Daoy (cell line): ENCODE measurements at places on chromosomes 16 and 17. TPM values are rescaled to one million over a fixed set of nuclear protein-coding genes. Genes with fewer than 3 reads are reported as not detected.

- peak; percentile 40 for DNase-seq
Measured at GRCh38 chr17:7982666-7983065, 19.7 kb upstream of the GUCY2D start.

The ENPP7 gene
- total RNA-seq, result not detected in 2 replicates

DNA sequence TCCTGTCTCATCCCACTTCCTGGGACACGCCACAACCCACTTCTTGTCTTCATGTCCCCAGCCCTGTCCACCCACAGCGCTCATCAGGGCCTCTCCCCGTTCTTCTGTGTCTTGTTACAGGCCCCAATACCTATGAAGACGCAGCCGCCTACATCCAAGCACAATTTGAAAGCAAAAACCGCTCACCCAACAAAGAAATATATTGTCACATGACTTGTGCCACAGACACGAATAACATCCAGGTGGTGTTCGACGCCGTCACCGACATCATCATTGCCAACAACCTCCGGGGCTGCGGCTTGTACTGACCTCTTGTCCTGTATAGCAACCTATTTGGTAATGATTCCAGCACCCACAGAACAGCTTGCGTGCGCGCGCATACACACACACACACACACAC lies 70.6 kb downstream of the AMFR start:
- no peak for DNase-seq

DNA sequence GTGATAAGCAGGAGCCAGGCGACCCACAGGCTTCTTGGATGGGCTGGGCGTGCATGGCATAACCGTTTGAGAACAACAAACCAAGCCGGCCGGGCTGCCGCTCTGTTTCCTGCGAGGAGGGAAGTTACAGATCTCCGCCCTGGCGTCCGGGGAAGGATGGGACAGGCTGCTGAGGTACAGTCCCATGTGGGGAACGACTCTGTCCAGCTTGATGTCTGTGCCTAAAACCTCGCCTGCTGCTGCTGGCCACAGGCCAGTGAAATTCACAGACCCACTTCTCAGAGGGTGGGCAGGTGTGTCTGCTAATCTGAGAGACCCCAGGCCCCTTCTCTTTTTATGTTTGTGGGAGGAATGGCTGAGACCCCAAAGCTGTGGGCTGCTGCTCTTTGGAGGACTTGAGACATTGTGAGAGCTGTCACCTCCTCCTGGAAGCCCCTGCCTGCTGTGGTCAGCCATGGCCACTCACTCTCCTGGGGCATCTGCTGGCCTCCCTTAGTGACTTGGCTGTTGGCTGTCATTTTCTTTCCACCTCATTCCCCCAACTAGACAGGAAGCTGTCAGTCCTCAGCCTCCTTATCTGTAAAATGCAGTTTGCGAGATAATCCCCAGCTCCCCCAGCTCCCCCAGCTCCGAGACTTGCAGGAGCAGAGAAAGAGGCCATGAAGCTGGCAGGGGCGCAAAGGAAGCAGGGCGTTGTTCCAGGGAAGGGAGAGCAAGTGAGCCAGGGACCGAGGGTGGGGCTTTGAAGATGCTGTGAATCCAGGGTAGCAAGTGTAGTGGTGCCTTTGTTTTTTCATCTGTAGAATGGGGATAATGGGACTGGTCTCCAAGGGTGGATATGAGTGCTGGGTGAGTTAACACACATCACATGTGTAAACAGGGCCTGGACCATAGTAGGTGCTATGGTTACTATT lies 51.0 kb downstream of the CMIP start:
- no peak for DNase-seq

- DNase-seq, result no peak
Measured at GRCh38 chr17:68835071-68835470, 120.1 kb downstream of the ABCA8 start.

The CLTC gene
- 226 and 228 TPM in 2 replicates for total RNA-seq

The ELP5 gene
- total RNA-seq, result 34.9 and 50.3 TPM in 2 replicates

GRCh38 chr17:72386619-72387237 lies 265.9 kb downstream of the SOX9 start:
- peak; percentile 39 for DNase-seq

DNA sequence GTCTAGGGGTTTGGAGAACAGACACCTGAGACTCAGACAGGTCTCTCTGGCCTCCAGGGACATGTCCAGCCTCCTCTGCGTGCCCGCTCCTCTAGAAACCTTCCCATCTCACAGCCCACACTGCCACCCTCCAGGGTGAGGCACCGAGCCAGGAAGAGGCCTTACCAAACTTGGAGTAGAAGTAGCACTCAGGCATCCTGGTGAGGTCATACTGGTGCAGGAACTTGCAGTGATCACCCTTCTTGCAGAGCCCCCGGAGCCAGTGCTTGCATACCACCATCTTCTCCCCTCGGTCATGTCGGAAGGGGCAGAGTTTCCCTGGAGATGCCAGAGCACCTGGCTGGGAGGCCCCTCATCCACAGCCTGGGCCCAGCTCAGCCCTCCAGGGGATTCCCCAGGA lies 4.2 kb downstream of the CPSF4L start:
- DNase-seq, result peak; percentile 35

GRCh38 chr17:66301864-66302741 lies at the start of gene PRKCA:
TSS of gene PRKCA (plus strand) at chr17:66302613.
- DNase-seq, result peak; percentile 88

- DNase-seq, result no peak
Measured at GRCh38 chr16:85061566-85061965, 34.0 kb downstream of the KIAA0513 start.

The SLC35G6 gene
- total RNA-seq, result 0.06 TPM in 1 of 2 replicates, not detected in the other

DNA sequence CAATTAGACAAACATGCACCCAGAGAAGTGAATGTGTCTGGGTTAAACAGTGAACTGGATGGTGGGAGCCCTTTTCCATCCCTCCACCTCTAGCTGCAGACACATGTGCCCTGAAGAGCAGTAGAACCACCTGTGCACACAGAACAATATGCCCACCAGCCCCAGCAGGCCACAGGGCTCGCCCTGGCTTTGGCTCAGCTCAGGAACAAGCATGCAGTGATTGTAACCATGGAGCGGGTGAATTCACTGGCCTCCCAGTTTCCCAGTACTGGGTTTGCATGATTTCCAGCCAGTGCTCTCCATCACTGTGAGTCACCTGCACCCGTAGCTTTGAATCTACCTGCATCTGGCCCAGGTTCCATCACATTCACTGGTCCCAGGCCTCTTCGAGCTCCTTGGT lies 5.2 kb downstream of the GPR179 start:
- DNase-seq, result no peak

DNA sequence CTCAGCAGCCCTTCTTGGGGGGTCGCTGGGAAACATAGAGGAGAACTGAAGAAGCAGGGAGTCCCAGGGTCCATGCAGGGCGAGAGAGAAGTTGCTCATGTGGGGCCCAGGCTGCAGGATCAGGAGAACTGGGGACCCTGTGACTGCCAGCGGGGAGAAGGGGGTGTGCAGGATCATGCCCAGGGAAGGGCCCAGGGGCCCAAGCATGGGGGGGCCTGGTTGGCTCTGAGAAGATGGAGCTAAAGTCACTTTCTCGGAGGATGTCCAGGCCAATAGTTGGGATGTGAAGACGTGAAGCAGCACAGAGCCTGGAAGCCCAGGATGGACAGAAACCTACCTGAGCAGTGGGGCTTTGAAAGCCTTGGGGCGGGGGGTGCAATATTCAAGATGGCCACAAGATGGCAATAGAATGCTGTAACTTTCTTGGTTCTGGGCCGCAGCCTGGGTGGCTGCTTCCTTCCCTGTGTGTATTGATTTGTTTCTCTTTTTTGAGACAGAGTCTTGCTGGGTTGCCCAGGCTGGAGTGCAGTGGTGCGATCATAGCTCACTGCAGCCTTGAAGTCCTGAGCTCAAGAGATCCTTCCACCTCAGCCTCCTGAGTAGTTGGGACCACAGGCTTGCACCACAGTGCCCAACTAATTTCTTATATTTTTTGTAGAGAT lies 3.4 kb downstream of the STH start:
- peak; percentile 61 for DNase-seq

The RND2 gene
- 0.11 TPM in 1 of 2 replicates, not detected in the other for total RNA-seq

DNA sequence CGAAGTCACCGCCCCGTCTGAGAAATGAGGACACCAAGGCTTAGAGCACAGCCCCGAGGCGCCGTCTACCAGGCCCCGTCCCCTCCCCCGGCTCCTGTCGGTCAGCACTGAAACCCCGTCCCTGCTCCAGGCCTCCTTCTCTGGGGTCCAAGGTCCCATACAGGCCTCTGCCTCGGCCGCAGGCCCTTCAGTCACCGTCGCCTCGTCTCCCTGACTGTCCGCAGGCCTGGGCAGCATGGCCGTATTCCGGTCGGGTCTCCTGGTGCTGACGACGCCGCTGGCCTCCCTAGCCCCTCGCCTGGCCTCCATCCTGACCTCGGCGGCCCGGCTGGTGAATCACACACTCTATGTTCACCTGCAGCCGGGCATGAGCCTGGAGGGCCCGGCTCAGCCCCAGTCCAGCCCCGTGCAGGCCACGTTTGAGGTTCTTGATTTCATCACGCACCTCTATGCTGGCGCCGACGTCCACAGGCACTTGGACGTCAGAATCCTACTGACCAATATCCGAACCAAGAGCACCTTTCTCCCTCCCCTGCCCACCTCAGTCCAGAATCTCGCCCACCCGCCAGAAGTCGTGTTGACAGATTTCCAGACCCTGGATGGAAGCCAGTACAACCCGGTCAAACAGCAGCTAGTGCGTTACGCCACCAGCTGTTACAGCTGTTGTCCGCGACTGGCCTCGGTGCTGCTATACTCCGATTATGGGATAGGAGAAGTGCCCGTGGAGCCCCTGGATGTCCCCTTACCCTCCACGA lies 617 bp downstream of the COASY start:
- DNase-seq, result no peak

The CCL14 gene
- total RNA-seq, result not detected in 2 replicates

DNA sequence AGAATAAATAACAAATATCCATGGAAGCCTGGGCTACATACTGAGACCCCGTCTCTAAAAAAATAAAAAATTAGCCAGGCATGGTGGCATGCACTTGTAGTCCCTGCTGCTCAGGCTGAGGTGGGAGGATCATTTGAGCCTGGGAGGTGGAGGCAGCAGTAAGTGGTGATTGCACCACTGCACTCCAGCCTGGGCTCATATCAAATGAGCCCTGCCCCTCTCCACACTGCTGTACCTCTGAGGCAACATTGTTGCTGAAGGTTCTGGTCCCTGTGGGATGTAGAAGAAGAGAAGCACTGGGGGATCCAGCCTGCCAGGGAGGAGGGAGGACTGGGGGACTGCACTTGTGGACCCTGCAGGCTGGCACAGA lies 11.4 kb upstream of the ARHGAP23 start:
- no peak for DNase-seq

- no peak for DNase-seq
Measured at GRCh38 chr17:28704219-28704858, 7.3 kb downstream of the PROCA1 start.

The TLE7 gene
- total RNA-seq, result not detected in 2 replicates

- no peak for DNase-seq
Measured at GRCh38 chr17:62024866-62025265, 40.2 kb downstream of the MED13 start.

GRCh38 chr17:31608659-31609254 lies 217.3 kb downstream of the RAB11FIP4 start:
- DNase-seq, result peak; percentile 29

The PABPN1L gene
- not detected in 2 replicates for total RNA-seq

DNA sequence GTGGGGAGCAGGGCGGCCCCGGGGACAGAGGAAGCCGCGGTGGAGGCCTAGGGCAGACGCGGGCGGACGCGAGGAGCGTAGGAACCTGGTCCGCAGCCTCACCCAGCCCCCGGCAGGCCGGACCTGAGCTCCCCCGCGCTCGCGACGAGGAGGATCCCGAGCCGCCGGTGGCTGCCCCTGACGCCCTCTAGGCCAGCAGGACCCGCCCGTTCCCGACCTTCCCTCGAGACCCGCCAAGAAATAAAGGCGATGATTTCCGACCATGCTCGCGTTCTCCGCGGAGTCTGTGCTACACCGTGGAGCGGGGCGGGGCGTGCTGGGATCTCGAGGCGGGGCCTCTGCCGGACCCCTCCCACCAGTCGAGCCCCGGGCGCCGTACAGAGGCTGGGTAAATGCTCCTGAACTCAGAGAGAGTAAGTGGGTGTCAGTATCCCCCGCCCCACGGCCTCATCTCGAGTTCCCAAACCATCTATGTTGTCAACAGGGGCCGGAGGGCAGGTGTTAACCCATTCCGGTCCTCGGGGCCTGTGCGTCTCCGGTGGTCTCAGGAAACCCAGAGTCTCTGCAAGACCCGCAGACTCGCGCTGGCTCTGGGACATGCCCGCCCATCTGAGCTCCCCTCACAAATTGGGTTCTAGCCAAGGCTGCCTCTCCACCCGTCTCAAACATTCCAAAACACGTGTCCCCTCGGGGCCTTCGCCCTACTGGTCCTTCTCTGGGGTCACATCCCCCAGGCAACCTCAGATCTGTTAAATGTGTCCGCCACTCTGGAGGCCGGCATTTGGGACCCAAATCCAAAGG lies 13.7 kb downstream of the SYCE1L start:
- DNase-seq, result peak; percentile 78

DNA sequence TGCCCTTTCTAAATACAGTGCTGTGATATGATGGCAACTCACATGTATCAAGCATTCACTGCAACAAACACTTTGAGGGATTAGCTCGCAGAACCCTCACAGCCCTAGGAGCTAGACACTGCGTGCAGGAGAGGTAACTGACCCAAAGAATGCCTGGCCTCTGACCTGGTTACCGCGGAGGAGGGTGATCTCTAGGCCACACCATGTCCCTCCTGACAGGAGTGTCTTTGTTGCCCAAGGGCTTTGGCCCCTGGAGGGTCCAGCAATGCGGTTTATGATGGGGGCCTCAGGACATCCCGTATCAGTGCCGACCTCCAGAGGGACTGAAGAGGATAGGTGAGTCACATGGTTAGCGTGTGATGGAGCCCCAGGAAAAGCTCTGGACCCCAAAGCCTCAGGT lies 130.6 kb downstream of the MGAT5B start:
- DNase-seq, result no peak

The PTX4 gene
- not detected in 2 replicates for total RNA-seq

The LLGL1 gene
- total RNA-seq, result 22.6 and 24.3 TPM in 2 replicates

GRCh38 chr16:31189412-31189778 lies 9.5 kb downstream of the FUS start:
- DNase-seq, result no peak

The GLIS2 gene
- 0.36 and 0.46 TPM in 2 replicates for total RNA-seq

DNA sequence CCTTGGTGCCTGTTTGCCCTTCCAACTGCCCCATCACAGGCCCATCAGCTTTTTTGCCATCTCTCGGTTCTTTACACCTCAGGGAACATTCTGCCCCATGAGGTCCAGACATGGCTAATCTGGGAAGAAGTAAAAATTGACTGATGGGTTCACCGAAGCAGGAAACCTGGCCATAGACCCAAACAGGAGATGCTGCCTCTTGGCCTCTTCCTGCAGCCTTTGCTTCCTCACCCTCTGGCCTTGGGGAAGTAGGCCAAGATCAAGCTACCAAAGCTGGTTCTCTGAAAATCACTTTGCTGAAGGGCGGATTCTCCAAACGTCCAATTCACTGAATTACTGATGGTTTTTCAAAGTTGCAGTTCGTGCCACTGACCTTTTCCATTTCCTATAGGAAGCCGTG lies 56.1 kb downstream of the ARSG start:
- DNase-seq, result no peak

DNA sequence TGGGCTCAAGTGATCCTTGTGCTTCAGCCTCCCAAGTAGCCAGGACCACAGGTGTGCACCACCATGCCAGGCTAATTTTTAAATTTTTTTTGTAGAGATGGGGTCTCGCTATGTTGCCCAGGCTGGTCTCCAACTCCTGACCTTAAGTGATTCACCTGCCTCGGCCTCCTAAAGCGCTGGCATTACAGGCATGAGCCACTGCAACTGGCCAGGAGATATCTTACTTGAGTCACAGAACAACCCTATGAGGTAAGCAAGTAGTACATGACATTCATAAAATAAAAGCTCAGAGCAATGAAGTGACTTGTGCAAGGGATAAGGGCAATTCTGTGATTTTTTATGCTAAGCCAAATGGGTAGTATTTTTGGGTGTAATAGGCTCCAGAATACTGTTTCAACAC lies 57.3 kb downstream of the CDC27 start:
- DNase-seq, result no peak

The TBC1D3 gene
- 0.69 and 1.1 TPM in 2 replicates for total RNA-seq
